ENCODE measurements at places on chromosomes 3 and 15.

DNA sequence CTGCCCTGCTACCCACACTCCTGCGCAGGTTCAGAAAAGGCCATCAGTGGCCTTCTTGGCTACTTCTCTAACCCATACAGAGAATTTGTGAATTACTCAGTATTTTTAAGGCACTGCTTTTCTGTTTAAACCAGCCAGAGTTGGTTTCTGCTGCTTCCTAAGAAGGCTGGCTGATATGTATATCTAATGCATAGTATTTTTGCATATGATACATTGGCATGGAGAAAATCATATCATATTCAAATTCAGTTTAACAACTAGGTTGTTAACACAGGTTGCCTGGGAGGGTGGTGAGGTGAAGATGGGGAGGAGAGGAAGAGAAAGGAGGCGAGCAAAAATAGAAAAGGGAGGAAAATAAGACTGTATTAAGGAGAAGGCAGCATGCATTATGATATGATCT, 132.8 kb upstream of the ADPGK start:
- no peak for DNase-seq

DNA sequence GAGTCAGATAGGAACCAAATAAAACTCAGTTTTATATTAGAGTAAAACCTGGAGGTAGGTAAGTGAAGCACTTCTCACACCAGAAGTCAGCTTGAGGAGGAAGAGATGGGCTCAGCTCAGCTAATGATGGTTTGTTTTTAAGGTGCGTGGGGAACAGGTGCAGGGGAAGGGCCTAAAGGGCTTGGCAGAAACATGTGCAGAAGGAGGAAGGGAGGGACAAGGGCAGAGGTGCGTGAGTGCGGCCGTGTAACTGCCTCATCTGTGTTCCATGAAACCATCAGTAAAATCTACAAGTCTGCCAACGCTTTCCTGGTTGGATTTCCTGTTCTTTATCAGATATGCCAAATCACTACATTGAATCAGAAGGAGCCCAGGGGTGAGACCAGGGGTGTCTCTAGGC, 19.9 kb downstream of the FYCO1 start:
- no peak for DNase-seq

DNA sequence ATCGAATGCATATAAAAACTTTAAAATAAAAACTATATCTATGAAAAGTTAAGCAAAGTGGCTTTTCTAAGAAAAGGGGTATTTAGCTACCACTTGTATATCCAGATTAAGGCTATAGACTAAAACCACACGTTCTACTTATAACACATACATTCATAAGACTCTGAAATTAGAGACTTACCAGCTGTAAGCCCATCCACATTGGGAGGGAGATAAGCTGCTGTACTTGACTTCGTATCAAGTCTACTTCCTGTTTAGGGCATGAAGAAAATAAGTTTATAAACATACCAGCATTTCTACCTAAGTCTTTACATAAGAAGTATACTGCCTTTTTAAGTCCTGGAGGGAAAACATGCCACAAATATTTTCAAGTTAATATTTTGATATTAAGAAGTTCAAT, 27.7 kb downstream of the AQR start:
- DNase-seq = no peak

DNA sequence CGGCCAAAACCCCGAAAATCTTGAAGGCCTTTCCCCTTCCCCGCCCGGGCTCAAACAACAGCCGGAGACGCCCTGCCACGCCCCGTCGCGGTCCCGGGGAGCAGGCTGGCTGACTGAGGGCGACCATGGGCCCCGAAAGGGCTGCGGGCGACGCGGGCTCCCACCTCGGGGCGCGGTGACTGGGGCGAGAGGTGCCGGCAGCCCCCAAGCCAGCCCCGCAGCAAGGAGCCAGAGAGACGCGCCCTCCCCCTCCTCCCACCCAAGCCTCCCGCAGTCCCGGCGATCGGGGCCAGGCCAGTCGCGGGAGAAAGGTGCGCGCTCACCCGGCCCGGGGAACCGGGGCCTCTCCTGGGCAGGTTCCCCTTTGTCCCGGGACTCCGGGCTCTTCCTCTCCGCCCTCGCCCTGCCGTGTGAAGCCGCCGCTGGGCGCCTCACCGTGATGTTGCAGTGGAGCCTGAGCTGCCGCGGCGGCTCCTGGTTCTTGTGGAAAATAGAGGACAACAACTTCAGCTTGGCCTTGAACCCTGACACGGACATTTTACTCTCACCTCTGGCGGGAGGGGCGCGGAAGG, 30.6 kb upstream of the ZSCAN2 start:
- DNase-seq = peak; percentile 60

DNA sequence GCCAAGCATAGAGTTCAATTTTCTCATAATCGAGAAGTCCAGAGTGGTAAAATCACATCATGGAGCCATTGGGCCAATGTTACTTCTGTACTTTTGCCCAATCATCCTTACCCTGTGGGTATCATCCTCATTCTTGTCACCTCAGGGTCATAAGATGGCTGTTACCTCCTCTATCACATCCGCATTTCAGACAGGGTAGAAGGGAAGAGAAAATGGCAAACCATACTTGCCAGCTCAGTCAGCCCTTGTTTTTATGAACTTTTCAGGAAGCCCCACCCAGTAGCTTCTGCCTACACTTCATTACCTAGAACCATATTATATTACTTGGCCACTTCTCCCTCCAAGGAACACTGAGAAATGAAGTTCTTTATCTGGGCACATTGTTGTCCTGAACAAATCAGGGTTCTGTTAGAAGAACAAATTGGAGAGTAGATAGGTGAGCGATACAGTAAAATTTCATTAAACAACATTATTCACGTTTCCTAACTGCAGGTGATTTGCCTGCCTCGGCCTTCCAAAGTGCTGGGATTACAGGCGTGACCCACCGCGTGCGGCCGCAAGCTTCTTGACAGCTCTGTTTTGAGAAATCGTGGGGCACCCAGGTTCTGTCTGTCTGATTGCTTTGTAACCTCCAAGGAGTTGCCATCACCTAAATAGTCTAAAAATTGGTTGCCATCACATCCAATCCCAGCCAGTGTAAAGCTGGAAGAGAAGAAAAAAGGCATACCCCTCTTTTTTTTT, 34.5 kb upstream of the RPN1 start:
- no peak for DNase-seq

DNA sequence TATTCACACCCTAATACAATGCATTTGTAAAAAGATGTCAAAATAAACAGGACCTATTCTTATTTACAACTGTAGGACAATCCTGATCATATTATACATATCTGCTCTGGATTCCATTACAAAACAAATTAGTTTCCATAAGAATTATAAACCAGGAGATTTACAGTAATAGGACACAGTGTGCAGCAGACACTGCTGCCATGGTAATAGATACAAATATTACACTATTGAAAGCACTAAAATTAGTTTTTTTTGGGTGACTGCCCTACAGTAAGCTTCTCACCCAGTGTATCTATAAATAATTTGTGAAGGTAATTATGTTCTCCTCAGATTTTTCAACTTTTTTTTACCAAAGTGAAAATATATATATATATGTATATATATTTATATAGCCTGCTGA, 47.9 kb downstream of the USF3 start:
- no peak for DNase-seq

- DNase-seq = peak; percentile 91
Observed at GRCh38 chr3:15268033-15268631, 62.1 kb downstream of the CAPN7 start.

DNA sequence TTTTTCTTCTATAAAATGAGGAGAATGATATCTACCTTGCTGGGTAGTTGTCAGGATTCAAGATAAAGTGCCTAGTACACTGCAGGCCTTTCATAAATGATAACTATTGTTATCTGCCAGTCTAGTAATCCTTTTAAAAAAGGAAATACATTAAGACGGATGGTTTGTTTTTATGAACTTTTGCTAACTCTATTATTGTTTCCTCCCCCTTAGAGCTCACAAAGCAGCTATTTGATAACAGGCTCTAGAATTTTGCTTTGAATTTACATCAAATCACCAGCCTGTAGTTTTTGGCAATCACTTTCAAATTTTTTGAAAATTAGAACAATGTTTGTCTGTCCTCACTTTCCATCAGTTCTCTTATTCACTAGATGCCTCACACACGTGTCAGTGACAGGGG, 39.8 kb downstream of the BLM start:
- DNase-seq = no peak

DNA sequence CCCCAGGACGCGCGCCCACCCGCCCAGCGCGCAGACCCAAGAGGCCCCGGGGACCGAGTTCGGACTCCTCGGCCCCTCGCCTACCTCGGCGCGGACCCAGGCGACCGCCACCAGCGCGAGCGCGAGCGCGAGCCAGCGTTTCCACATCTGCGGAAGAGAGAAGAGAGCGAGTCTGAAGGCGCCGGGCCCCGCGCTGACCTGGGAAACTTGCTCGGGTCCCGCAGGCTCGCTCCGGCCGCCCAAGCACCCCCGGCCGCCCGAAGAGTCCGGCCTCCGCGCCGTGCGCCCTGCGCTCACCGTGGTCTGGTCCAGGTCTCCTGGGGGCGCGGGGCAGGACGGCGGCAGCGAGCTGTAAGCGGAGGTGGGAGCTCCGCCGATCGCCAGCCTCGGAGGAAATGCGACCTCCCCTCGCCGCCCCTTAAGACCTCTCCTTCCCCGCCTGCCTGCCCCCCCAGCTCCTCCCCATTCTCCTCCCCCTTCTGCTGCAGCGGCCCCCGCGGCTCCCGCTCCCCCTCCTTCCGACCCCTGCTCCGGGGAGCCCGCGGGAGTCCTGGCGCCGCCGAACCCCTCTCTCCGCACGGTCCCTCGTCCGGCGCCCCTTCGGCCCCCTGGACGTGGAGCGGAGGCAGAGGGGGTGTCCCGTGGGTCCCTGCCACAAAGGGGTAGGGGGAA, at the start of gene FSTL1:
Gene FSTL1, minus strand, starts transcription at position 393 of the 672 bp plus-strand sequence. Its CDS starts 246 bp downstream, at position 147.
- DNase-seq = peak; percentile 13

- no peak for DNase-seq
Observed at GRCh38 chr15:88479169-88479568, 11.7 kb downstream of the MRPS11 start.

GRCh38 chr3:131526801-131527347, 24.1 kb upstream of the MRPL3 start:
- DNase-seq = peak; percentile 45

- no peak for DNase-seq
Observed at GRCh38 chr3:61664105-61664482, 102.7 kb downstream of the PTPRG start.

GRCh38 chr3:98564282-98565005, 29.0 kb downstream of the CPOX start:
- no peak for DNase-seq

- DNase-seq = no peak
Observed at GRCh38 chr15:39621976-39622375, 41.1 kb downstream of the THBS1 start.

- no peak for DNase-seq
Observed at GRCh38 chr3:99468918-99469317, 169.5 kb upstream of the COL8A1 start.

DNA sequence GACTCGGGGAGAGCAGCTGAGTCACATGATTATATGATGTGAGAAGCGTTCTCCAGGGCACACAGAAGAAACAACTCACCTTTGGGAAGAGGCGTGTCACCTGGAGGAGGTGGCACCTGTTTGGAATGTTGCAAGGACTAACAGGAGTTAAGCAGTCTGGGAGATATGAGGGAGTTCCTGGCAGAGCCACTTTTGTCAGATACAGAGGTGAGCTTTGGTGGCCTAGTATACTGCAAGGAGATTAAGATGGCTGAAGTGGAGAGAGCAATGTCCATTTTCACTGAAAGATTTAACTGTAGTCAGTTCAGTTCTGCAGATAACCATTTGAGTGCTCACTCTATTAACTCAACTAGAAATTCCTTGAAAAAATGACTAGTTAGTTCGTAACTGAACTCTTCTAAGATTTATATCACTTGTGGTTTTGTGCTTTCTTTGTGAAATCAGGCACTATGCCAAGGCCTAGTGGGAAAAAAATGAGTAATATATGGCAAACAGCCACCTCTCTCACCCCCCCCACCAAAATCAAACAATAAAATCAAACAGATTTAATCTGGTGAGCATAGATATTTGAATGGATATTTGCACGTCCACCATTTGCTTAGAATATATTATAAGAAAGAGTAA, 61.3 kb downstream of the CRYBG3 start:
- peak; percentile 22 for DNase-seq

DNA sequence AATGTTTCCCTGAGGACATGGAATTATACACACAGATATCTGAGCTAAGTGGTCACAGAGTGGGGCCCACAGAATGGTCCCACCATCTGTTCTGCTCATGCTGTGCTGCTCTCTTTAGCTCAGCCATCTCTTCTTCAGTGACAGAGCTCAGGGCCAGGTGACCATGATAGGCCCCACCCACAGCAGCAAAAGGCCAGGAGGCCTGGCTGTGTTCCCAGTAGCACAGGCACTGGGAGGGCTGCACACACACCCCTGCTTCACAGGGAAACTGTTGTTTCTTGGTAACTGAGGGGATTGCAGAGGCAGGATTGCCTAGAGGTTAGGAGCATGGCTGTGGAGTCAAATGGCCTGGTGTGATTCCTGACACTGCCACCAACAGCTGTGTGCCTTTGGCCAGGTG, 4.8 kb upstream of the FBXW12 start:
- no peak for DNase-seq

DNA sequence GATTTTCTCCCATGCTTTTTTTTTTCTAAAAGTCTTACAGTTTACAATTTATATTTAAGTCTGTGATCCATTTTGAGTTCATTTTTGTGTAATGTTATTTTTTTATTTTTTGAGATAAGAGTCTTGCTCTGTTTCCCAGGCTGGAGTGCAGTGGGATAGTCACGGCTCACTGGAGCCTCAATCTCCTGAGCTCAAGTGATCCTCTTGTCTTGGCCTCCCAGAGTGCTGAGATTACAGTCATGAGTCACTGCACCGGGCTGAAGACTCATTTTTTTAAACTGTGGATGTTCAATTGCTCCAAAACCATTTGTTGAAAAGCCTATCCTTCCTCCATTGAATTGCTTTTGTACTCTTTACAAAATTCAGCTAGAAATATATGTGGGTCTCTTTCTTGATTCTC, 19.5 kb downstream of the LNP1 start:
- DNase-seq = no peak

- no peak for DNase-seq
Observed at GRCh38 chr3:167866331-167866730, 130.8 kb downstream of the SERPINI1 start.

GRCh38 chr3:177468816-177469215, 271.5 kb upstream of the TBL1XR1 start:
- DNase-seq = no peak

GRCh38 chr15:40407330-40407990, 1.9 kb downstream of the IVD start:
- DNase-seq = no peak

GRCh38 chr3:115245438-115245837, 98.3 kb upstream of the ZBTB20 start:
- no peak for DNase-seq

DNA sequence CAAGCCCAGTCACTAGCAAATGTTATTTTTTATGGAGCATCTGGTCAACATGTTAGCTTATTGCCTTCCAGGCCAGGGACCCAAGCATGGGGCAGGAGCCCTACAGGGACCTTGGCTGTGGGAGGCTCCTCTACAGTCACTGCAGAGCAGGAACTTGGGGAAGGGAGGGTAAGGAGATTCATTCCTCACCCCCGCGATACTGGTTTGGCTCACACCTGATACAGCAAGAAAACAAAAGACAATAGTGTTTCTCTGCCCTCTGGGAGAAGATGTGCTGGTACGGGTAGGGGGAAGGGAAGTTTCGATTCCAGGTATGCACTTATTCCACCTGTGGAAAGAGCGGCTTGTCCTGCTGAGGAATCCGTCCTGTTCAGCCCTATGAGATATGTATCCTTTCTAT, 77.6 kb downstream of the SLC12A8 start:
- DNase-seq = no peak

- DNase-seq = no peak
Observed at GRCh38 chr15:76401285-76401684, 64.7 kb downstream of the ISL2 start.

- no peak for DNase-seq
Observed at GRCh38 chr3:95351158-95351557, 1288.3 kb downstream of the NSUN3 start.
